ENCODE measurements at places on chromosomes 2 and 18. TPM values are rescaled to one million over a fixed set of nuclear protein-coding genes. Genes with fewer than 3 reads are reported as not detected.

- no peak for DNase-seq
Observed at GRCh38 chr2:101396316-101396717, 9.0 kb upstream of the CREG2 start.

VWC2L gene
- not detected for total RNA-seq

- no peak for DNase-seq
Observed at GRCh38 chr2:236752096-236752495, 182.5 kb downstream of the ACKR3 start.

DNA sequence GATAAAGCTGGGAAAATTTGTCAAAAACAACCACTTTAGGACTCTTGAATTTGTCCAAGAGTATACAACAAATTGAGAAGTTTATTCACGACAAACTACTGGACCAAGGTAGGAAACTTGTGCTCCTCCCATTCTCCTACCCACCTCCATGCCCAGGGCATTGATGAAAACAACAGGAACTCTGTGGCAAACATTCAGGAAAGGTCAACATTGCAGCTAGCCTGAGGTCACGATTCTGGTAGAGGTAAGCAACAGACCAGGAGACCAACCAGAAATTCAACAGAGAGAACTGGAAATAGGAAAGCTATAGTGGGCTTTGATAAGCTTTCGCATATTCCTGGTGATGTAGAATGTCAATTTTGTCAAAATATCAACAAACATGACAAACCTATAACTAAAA, 209.1 kb upstream of the CTAGE1 start:
- DNase-seq = no peak

IHH gene
- not detected for total RNA-seq

- no peak for DNase-seq
Observed at GRCh38 chr2:23673830-23674679, 252.9 kb downstream of the ATAD2B start.

CD207 gene
- total RNA-seq = not detected

ATP8B1 gene
- total RNA-seq = not detected

DNA sequence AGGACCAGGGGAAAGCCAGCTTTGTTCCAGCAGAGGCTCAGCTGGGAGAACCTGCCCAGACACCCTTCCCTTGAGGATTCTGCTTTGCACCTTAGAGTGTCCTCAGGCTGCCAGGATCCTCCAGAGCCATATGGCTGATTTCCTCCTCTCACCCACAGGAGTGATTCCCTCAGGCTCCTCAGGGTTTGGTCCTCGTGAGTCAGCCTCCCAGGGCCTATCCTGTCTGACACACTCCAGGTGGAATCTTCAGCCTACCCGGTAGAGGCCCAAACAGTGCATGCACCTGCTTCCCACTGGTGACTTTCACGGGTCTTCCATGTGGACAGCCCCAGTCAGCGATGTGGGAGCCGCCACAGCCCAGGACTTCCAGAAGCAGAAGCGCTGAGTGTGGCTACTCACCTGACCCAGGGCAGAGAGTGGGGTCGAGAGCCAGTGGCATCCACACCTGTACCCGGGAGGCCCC, 73.3 kb downstream of the TFCP2L1 start:
- DNase-seq = no peak

MOCOS gene
- total RNA-seq = 0.17 TPM

- DNase-seq = no peak
Observed at GRCh38 chr2:12844511-12844910, 127.8 kb downstream of the TRIB2 start.

GRCh38 chr2:207655000-207655399, 29.8 kb upstream of the METTL21A start:
- no peak for DNase-seq

CNRIP1 gene
- not detected for total RNA-seq

DNA sequence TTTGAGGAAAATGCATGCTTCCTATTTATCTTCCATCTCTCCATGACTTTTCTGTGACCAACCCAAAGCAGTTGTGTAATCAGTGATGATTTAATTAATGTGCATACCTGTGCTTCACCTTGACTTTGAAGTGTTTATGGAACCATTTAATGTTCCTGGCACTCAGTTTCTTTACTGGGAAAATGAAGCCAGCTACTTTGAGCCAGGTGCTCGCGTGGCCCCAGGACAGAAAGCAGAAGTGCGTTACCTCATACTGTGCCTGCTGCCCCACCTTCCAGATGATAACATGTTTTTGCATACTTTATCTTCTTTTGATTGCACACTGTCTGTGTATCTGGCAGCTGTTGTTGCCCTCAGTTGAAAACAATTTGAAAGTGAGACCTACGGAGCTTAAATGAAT, 61.3 kb downstream of the PMAIP1 start:
- DNase-seq = no peak

CDH7 gene
- not detected for total RNA-seq

Measured in activated CD4-positive, alpha-beta memory T cell treated with anti-CD3 and anti-CD28 coated beads for 36 hours (primary cell).